ENCODE measurements at places on chromosomes 7 and 10.

GRCh38 chr10:49592726-49593563 lies 17.2 kb upstream of the SLC18A3 start:
- DNase-seq: no peak

DNA sequence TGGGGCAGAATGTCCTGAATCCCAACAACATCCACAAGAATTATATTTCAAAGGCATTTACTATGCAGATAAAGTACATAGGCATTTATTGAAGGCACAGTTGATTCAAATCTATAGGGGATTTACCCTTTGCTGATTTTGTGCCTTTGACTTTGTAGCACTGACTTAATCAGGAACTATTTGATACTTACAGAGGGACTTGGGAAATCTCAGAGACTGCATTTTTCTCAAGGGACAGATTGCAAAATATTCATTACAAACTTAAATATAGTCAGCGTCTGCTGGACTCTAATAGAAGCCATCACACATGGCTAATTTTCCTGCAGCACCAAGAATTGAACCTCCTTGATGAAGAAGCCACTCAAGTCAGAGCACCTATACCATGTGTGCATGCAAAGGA lies 44.9 kb downstream of the FAS start:
- no peak for DNase-seq

DNA sequence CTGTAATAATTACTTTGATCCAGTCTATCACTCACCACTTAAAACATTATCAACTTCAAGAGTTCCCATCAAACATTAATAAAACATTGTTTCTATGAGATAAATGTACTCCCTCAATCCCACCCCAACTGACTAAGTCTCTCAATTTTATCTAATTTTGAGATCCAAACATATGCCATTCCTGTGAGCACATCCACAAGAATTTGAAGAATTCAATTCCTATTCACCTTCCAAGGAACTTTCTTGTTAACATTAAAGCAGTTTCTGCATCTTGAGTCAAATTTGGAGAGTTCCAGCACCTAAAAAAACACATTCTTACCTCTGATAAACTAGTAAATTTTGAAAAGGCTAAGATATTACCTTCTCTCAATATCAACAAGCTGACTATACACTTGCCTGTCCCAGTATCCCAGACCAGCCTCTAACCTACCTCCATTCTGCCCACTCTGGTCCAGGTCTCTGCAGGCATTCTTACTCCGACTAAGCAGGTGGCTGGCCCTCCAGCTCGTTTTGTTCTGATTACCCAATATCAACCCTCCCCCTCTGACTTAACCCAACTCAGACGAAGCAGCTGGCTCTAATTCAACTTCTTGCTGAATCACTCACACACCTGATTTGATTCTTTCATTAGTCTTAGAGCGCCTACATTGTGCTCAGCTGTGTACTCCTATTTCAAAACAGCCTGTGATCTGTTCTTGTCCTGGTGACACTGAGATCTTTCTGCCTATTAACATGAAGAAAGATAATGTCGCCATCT lies 275.2 kb downstream of the IPMK start:
- no peak for DNase-seq

- DNase-seq: no peak
Observed at GRCh38 chr7:3578399-3578798, 277.3 kb downstream of the SDK1 start.

- DNase-seq: no peak
Observed at GRCh38 chr10:71436268-71437125, 39.8 kb downstream of the CDH23 start.

GRCh38 chr10:62047228-62047892 lies 145.9 kb downstream of the ARID5B start:
- DNase-seq: no peak

- DNase-seq: no peak
Observed at GRCh38 chr7:47428052-47428767, 153.7 kb downstream of the TNS3 start.

GRCh38 chr7:32137059-32137458 lies 66.9 kb upstream of the PDE1C start:
- no peak for DNase-seq

DNA sequence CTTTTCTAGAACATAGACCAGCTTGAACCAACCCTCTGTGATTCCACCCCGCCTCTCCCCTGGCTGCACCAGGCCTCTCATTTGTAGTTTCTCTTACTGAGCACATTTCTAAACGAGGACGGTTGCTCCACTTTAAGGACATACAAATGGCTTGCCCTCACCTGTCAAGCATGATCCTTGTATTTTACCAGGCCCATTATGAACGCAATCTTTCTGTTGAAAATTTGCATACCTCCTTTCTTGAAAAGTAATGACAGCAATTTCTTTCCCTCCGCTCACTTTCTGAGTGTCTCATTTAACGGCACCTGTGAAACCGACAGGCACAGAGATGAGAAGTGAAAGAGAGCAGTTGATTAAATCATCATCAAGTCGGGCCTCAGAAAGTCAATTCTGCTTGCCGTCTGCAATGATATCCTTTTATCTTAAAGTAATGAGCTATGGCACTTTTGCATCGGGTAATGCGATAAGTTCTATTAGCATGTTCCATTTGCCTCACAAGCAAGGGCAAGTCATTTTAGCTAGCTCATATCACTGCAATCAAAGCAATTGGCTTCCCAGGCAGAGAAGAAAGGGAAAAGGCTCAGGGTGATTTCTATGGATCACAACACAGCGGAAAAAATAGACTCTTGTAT lies 705.6 kb upstream of the GALNT17 start:
- DNase-seq: no peak

DNA sequence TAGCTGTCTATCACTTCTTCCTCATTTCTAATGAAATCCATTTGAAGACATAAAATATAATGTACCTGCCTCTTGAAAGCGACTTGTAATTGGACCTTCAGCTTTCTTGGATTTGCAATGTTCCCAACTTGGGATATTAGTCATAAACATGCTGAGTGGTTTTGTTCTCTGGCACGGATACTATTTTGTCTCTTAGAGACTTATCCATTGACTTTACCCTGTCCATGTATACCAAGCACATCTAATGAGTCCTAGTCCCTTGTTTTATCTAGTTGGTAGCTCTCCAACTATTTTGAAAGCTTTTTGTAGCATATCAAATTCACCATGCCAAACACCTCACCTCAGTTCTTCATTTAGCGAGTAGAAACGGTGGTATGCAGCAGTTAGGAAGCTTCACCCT lies 18.9 kb downstream of the PLEKHS1 start:
- no peak for DNase-seq

DNA sequence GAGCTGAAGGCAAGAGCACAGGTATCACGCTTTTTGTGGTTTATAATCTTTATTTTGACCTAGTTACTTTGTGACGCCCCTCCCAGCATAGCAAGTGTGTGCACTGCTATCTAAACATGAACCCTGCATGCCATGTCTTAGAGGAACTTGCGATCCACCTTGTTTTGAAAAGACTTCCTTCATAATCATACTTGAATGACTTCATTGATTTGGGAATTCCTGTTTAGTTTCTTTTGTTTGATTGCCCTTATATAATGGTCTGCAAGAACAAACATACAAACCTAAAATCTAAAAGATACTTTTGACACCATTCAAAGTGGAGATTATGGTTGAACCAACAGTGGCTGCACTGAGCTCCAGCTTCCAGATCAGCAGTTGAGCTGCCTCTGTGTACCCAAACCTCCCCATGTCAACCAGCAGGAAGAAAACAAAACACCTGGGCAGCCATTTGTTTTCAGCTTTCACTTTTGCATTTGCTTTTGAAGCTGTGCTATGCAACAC lies 132.6 kb downstream of the CELF2 start:
- no peak for DNase-seq

- no peak for DNase-seq
Observed at GRCh38 chr7:29606287-29606721, 42.7 kb downstream of the PRR15 start.

- no peak for DNase-seq
Observed at GRCh38 chr7:18566829-18567228, 71.3 kb downstream of the HDAC9 start.

DNA sequence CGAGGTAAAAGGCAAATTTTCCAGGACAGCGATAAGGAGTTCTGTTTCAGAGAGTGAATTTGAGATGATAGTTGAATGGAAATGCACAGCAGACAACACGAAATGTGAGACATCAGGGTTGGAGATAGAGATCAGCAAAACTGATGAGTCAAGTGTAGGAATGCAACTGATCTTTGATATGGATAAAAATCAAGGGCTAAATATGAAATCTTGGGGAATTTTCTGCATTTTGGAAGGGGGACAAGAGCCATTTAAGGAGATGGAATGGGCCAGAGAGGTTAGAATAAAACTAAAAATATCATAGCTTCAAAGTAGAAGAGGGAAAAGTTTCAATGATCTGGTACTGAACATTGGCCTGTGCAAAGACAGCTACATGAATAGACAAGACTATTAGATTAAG lies 11.5 kb downstream of the CISD1 start:
- DNase-seq: no peak

DNA sequence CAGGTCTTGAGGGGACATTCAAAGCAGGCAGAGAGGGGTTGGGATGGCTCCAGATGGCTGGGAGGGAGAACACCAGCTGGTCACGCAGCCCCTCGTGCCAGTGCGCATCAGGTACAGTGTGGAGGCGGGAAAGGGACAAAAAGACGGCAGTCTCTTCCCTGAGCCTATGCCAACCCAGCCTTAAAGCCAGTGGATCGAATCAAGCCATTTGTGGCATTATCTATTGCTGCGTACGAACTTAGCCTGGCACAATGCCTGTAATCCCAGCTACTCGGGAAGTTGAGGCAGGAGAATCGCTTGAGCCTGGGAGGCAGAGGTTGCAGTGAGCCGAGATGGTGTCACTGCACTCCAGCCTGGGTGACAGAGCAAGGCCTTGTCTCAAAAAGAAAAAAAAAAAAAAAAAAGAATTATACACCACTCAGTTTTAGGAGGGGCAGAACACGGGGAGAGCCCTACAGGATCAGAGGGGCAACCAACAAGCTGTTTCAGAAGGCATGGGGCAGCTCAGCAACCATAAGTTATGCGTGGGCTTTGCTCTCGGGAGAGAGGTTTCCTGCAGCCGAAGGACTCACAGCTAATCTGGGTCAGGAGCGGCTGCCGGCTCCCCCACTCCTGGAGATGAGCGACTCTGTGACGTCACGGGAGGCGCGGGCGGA lies 356 bp upstream of the NDUFB2 start:
- peak; percentile 99 for DNase-seq

DNA sequence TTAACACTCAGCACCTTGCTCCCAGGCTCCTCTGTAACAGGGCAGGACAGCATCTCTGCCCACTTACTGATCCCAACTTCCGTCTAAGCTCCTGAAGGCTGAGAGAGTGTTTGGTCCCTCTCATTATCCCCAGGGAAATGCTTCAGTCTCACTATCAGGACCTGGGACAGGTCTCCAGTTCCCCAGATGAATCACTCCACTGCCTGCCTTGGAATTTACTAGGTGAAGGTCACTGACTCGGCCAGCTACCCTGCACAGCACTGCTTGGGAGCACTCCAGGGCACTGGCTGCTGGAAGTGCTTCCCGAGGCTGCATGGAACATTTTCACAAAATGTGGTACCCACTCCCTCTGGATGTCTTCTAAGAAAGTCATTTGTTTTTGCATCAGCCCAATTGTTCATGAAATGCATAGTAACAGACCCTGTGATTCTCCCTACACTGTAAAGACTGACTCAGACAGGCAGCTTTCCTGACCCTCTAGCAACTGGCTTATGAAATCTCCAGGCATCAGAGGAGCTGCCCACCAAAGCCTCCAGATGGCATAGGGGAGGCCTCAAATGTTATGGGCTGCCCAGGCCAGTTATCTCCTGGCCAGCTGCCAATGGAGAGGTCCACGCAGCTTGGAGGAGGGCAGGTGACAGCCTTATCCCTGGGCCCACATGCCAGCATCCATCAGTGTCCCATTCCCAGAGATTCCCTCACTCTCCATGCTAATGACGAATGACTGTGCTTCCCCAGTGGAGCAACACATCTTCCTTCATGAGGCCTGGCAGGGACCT lies 89.1 kb downstream of the GFRA1 start:
- DNase-seq: no peak

- no peak for DNase-seq
Observed at GRCh38 chr10:31197886-31198285, 121.1 kb upstream of the ZEB1 start.

DNA sequence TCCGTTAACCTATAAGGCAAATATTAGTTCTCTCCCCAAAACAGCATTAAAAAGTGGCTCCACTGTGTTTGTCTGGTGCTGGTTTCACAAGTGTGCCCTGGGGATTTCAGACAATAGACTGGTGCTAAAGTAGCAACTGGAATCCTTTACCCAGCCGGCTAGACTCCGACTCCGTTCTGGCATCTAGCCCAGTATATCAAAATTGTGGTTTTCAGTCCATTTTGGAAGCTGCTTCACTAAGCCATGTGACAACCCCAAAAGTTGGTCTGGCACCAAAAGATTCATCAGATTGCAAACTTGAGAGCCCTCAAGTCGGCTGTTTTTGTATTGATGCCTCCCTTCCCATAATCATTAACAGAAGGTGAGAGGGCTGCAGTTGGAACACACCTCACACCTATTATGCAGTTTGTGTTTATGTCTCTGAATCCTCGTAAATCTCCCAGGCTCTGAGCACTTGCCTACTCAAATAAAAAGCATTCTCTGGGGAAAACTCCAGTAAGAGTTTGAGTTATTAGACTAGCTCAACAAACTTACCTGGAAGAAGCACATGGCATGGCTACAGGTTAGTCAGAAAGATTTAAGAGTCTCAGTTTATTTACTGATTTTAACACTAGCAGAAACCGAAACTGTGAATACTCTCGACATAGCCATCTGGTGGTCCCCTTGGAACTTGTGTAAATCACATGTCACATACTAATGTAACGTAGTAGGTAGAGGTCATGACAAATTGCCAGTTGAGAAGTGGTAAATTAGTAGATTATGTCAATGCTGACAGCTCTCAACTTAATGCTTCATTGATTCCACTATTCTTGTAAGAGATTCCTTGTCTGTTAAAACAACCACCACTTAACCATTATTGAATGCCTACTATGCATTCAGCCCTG lies 14.8 kb upstream of the WNT16 start:
- DNase-seq: no peak

GRCh38 chr7:154591544-154591943 lies 411.4 kb downstream of the PAXIP1 start:
- no peak for DNase-seq

DNA sequence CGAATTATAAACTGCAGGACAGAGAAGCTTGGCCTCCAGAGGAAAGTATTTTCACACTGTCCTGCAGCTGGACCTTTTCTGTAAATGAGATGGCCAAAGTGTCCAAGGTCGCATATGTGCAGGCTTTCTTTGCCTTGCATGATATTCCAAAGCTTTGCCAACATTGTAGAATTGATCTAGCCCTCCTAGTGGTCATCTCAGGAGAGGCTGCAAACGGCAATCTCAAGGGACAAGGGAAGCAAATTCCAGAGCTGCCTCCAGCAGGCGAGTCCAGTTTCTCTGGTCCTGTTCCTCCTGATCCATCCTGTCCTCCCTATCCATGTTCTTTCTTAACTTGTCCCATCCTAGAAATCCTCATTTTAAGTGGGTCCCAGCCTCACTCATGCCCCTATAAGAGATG lies 373.4 kb upstream of the PCDH15 start:
- no peak for DNase-seq

Data from Right ventricle myocardium inferior (tissue), 1 donor.